ENCODE measurements at places on chromosomes 6 and 20.

GRCh38 chr6:108715832-108716231 lies 132.4 kb upstream of the ARMC2 start:
- no peak for DNase-seq

- DNase-seq: no peak
Observed at GRCh38 chr20:36565520-36565919, 7.9 kb upstream of the TGIF2 start.

- no peak for DNase-seq
Observed at GRCh38 chr20:16236589-16237241, 336.5 kb downstream of the KIF16B start.

- DNase-seq: peak; percentile 68
Observed at GRCh38 chr6:170290296-170291128, at the start of gene DLL1. DLL1 (minus strand) TSS chr6:170291078; CDS start chr6:170290139, 939 bp downstream.

DNA sequence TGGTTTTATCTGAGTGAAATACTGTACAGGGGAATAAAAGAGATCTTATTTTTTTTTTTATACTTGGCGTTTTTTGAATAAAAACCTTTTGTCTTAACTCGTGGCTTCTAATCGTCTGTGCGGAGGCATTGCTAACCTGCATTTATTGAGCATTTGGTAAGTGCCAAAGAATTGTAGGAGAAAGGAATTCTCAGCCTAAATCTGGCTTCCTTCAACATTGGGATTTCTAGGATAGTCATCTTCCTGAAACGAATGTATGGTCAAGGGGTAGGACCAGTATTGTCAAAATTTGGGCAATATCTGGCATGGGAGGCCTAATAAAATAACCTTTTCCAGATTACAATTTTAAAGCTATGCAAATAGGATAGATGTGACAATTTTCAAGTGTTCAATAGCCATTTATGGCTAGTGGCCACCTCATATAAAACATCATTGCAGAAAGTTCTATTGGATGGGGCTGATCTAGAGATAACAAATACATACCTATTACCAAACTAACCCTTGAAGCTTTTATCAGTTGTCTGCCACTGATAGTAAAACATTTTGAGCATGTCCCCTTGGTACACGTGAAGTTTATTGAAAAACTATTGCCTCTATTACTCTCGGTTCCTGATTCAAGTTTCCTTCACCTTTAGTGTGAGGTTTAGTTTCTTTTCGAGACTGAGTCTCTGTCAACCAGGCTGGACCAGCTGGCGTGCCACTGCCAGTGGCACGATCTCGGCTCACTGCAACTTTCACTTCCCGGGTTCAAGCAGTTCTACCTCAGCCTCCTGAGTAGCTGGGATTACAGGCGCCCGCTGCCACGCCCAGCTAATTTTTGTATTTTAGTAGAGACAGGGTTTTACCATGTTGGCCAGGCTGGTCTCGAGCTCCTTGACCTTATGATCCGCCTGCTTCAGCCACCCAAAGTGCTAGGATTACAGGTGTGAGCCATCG lies 5.6 kb downstream of the PIM1 start:
- DNase-seq: no peak

DNA sequence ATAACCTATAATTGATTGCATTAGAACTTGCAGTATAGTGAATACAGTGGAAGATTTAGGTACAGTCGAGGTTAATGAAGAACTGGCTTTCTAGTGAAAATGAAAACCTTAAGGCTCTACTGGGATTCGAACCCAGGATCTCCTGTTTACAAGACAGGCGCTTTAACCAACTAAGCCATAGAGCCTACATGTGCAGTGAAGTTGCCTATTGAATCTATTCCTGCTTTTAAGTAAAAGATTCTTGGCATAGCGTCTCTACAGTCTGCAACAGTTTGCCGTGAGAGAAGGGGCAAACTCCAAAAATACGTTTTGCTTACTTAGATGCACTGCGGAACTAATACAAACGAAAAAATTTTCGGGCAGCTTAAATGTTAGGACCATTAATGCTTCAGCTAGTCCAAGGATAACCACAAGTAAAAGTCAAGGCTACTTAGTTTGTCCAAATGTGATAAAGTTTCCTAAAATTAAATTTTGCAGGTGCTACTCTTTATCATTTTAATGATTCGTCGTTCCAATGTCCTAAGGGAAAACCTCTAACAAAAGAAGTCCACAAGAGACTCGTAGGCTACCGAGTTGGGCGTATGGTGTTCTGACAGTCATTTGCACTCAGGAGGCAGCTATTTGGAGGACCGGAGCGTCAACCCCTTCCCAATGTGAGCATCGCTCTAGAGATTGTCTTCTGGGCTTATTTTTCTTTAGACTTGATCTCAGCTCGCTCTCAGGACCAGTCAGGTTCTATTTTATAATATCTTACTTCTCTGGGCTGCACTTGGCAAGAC lies 31.3 kb upstream of the ZSCAN23 start:
- DNase-seq: no peak

DNA sequence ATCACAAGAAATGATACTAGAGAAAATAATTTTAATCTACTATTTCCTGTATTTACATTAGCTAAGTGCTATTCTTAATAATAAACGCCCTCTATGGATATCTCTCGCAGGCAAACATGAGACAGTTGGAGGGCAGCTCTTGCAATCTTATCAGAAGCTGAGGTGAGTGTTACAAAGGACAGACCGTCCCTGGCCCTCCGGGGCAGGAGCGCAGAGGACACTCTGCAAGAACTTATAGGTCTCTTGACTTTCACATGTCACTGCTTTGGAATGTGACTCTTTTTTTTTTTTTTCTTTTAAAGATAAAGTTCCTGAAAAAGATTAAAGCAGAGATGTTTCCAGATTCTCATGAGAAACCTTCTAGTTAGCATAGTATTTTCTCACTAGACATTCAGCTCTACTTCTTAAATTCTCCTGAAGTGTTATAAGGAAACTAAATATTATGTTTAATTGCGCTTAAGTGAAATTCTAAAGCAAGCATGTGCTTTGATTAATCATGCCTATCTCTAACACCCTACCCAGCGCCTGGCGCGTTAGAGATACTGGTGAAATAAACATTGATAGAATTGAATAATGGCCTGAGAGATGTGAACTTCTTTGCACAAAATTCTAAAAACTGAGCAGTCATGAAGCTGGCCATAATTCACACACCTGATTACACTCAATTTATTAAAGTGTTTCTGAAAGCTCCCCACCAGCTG lies 57.4 kb downstream of the SYTL3 start:
- peak; percentile 83 for DNase-seq

DNA sequence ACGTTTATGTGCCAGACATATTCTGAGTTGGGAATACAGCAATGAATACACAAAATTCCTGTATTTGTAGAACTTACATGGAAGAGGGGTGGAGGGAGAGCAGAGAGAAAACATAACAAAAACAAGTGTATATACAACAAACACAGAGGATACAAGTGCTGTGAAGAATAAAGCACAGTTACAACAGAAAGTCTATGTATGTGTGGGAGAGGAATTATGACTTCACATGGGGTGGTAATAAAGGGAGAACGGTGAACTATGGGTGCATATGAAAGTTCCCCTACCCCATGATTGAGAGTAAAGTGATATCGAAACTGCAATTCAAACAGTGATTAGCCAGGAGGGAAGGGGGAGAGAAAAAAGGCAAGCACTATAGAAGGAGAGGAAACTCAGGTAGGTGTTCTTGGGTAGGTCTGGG lies 24.6 kb downstream of the HBS1L start:
- no peak for DNase-seq

GRCh38 chr6:33193619-33194018 lies 1.4 kb upstream of the COL11A2 start:
- no peak for DNase-seq

DNA sequence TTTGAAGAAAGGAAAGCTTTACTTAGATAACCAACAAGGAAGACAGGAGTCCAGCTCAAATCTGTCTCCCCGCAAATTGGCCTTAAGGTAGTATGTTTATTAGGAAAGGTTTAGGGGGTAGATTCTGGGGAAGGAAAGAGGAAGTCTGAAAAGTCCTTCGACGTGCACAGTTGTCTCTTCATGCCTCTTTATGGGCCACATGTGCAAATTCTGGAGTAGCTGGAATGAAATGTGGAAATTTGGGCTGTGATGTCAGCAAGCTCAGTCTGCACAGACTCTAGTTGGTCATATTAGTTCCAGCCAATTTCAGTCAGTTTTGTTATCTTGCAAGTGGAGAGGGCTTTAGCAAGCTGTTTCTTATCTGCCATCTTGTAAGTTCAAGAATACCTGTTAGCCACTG lies 50.1 kb downstream of the NUP153 start:
- DNase-seq: no peak

DNA sequence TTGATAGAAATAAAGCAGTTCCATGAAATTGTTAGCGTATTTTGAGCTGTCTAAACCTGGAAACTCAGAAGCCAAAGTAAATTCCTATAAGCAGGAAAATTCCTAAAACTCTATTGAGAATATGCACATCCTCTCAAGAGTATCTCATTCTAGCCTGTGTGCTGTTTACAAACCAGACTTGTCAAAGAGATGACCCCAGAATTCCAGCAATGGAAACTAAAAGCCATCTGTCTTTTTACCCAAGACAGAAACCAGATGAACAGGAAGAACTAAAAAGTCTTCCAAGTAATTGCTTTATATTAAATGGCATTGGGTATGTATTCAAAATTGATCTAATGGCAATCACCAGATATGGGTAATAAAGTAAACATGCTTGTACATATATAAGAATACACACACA lies 92.6 kb downstream of the COL19A1 start:
- DNase-seq: no peak

DNA sequence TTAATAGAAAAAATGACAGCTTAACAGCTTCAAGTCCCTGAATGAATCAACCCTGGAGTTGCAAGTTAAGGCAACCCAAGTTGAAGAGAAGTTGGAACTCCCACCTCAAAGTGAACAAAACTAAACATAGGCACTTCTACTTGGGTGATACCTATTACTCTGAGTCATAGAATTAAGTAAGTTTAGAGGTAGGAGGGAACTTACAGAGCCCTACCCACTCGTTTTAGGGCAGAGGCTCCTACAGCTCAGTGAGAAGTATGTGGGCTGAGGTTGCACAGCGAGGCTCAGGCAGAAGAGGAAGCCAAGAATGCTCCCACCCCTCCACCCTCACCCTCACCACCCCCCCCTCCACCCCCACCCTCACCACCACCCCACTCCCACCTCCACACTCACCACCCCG lies 42.2 kb downstream of the NFATC2 start:
- DNase-seq: no peak

DNA sequence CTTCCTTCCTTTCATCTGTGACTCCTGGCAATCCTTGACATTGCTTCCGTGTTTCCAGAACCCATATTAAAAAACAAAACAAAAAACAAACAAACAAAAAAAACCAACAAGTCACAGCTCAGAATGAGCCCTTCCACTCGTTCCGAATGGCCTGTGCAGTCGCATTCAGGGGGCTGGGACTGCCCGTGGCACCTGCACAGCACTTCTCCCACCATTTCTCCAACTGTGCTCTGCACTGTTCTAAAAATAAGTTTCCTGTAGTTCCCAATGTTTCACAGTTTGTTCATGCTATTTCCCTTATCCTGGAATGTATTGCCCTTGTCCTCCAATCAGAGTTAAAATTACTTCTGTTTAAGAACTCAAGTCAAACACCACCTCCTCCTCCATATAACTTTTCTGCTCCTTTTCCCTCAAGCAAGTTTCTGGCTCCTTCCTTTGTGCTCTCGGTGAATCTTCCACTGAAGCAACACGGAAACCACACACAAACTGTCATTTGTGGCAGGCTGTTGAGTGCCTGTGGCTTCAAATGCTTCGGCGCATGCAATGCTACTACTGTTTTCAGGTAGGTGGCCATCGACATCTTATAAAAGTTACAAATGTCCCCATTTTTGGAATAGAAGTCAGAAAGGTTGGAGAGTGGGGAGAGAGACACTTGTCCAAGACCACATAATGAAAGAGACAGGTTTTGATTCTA lies 57.7 kb downstream of the PDE10A start:
- no peak for DNase-seq

GRCh38 chr6:5054245-5054873 lies 30.8 kb upstream of the PPP1R3G start:
- no peak for DNase-seq

GRCh38 chr6:127959869-127960268 lies 59.0 kb upstream of the THEMIS start:
- DNase-seq: no peak

GRCh38 chr20:42024653-42025052 lies 406.5 kb upstream of the CHD6 start:
- DNase-seq: no peak

DNA sequence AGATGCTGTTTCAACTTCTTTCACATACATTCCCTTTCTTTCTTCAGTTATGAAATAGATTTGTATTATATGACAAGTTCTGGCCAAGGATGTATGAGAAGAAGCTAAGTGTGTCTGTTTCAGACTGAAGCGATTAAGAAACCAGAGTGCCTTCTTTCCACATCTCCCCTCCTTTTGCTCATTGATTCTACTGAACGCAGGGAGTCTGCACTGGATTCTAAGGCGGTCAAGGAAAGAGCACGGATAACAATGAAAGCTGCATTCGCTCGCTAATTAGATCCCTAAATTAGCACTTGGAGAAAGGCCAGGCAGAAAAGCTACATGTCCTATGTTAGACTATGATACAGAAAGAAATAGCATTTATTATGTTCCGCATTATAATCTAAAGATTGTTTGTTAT lies 267.7 kb downstream of the HAO1 start:
- DNase-seq: no peak

GRCh38 chr6:118400582-118400981 lies 147.5 kb upstream of the PLN start:
- DNase-seq: no peak

DNA sequence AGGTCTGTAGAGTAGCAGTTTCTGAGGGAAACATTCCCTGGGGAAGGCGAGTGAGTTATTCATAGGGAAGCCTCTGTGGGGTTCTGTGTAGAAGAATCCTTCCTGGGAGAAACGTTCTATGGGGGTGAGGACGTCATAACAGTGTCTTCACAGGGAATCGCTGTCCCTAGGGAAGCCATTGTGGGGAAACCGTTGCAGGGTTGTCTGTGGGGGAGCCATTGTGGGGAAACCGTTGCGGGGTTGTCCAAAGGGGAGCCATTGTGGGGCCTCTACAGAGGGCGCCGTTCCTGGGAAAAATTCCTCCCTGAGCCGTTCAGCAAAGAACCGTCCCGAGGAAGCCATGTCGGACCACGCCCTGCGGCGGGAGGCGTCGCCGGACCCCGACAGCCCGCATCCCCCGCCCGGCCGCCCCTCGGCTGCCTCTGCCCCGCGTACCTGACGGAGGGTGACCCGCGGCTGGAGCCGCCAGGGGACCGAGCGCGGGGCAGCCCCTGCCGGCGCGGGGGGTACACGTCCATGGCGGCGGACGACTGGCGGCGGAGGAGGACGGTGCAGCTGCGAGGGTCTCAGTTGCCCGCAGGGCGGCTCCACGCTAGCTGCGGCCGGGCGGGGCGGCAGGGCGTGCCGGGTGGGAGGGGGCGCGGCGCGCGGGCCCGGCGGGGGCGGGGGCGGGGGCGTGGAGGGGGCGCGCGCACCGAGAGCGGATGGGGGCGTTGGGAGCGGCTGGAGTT lies at the start of gene DNAAF9:
Gene DNAAF9, minus strand, starts transcription at position 630 of the 731 bp plus-strand sequence. Its CDS starts 112 bp downstream, at position 518.
- DNase-seq: peak; percentile 80

GRCh38 chr6:23587582-23587981 lies 538.4 kb upstream of the NRSN1 start:
- DNase-seq: no peak

- no peak for DNase-seq
Observed at GRCh38 chr6:95128947-95129346, 448.4 kb upstream of the MANEA start.

Data from sigmoid colon (tissue), 7 donors.